Upper lobe of right lung (tissue), 1 donor: ENCODE measurements at places on chromosomes 7 and 10. TPM values are rescaled to one million over a fixed set of nuclear protein-coding genes. Genes with fewer than 3 reads are reported as not detected.

PLXDC2 gene
- total RNA-seq: 129 TPM

MUC12 gene
- not detected for total RNA-seq

TMEM273 gene
- 63.1 TPM for total RNA-seq

SPAG6 gene
- total RNA-seq: not detected

ADAM8 gene
- total RNA-seq: 20.3 TPM

DNA sequence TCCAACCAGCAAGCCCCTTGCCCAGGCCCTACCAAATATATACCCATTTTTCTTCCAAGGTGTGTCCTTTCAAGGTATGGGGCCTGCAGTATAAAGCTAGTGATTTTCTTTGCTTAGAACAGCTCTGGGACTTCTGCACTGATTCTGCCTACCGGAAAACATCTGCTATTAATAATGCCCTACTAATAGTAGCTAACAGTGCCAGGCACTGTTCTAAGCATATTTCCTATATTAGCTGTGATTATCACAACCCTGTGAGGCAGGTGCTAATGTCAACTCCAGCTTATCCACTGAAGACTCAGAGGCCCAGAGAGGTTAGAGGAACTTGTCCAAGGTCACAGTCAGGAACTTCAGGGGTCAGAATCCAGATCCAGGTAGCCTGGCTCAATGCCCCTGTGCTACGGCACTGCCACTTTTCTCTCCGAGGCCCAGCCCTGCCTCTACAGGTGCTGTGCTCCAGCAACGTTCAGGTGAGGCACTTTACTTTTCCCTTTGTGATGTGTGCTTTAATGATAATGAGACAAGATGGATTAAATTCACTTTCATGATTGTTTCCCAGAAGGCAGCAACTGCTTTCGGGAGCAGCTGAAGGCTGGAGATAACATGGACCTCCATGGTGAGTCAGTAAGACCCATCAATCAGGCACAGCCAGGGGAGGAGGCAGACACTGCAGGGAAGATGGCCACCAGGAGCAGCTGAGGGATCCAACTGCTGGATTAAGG, 26.7 kb downstream of the TAS2R41 start:
- no peaks in the 10 kb centered on the region for H3K27me3 ChIP-seq
- peaks cover 4% of the 10 kb centered on the region for H3K4me1 ChIP-seq
- H3K36me3 ChIP-seq: no peaks in the 10 kb centered on the region
- no peak overlapping the region for H3K4me3 ChIP-seq
- H3K27ac ChIP-seq: no peak overlapping the region
- no peak for DNase-seq

DNA sequence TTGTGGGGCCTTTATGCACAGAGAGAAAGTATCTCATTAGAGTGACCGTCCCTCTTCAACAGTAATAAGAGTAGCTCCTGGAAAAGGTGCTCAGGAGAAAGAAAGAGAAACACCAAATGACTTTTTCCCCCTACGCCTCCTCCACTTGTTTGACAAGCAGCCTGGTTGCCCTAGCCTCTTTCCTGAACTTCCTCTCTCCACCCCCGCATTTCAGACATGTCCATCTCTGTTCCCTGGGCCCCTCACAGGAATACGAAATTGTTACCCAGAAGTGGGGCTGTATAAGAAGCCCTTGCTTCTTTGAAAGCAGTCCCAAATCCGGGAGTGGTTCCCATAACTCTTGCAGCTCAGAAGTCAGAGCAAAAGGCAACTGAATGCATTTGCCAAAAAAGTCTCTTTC, 119.6 kb upstream of the ADO start:
- DNase-seq: no peak
- no peak overlapping the region for H3K4me3 ChIP-seq
- H3K4me1 ChIP-seq: peaks cover 11% of the 10 kb centered on the region
- H3K36me3 ChIP-seq: no peaks in the 10 kb centered on the region

DNA sequence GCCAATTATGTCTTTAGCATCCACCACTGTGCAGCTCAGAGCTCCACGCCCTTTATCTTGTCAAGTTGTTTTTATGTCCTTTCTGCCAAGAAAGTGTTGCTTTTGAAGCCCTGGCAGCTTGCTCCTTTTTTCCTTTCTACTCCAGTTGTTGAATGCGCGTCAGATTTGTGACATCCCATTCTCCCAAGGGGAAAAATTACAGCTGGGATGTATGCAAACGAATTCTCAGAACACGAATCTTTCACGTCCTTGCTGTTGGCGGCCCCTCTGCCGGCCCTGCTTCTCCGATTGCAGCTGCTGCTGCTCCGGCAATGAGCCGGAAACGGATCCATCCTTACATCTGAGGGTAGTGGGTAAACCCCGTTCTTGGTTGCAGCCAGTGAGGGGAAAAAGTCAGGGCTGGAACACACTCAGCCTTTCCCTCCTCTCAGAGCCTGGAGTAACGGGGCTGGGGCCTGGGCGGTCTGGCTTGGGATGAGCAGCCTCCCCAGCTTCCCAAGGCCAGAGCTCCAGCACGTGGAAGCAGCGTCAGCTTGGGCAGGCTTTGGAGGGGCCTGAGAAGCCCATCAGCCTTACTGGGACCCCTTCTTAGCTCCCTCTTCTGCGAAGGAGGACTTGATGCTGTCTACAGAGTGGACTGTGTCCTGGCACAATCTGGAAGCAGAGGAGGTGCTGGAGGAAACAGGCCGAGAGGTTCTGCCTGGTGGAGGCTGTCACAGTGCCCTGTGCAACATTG, 79.0 kb upstream of the CHST15 start:
- H3K36me3 ChIP-seq: no peaks in the 10 kb centered on the region
- no peaks in the 10 kb centered on the region for H3K27me3 ChIP-seq
- DNase-seq: no peak
- no peak overlapping the region for H3K27ac ChIP-seq

GRCh38 chr10:92822964-92823363, 25.4 kb upstream of the EXOC6 start:
- H3K27me3 ChIP-seq: no peaks in the 10 kb centered on the region
- H3K36me3 ChIP-seq: no peaks in the 10 kb centered on the region
- no peak overlapping the region for H3K4me3 ChIP-seq
- H3K27ac ChIP-seq: peak overlapping the region; percentile 58
- DNase-seq: no peak

DNA sequence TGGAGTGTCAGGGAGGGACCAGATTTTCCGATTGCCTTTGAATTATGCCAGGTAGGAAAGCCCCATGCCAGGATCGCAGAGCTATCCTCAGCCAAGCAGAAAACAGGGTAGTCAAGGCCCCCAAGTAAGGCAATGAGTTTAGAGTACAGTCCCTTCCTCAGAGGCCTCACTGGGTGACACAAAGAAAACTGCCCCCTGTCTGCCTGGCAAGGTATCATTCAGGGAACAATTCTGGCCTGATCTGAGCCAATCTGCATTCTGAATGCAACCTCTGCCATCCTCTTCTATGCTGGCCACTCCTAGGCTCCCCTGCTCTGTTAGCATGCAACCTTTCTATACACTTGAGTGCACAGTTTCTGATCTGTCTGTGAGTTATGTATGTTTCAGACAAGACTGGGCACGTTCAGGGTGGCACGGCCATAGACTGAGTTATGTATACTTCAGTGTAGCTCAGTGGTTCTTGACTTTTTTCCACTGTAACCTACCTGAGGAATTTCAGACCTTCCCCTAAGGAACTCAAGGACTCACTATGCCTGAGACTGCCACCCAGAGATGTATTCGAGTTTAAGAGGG, 336.8 kb downstream of the PLXNA4 start:
- no peaks in the 10 kb centered on the region for H3K36me3 ChIP-seq
- no peaks in the 10 kb centered on the region for H3K27me3 ChIP-seq
- no peak for DNase-seq
- no peak overlapping the region for H3K4me3 ChIP-seq
- H3K27ac ChIP-seq: no peak overlapping the region

GRCh38 chr10:27948186-27948585, 50.7 kb downstream of the ODAD2 start:
- no peak overlapping the region for H3K4me3 ChIP-seq
- no peaks in the 10 kb centered on the region for H3K36me3 ChIP-seq
- no peaks in the 10 kb centered on the region for H3K4me1 ChIP-seq
- DNase-seq: no peak
- H3K27ac ChIP-seq: no peak overlapping the region

DNA sequence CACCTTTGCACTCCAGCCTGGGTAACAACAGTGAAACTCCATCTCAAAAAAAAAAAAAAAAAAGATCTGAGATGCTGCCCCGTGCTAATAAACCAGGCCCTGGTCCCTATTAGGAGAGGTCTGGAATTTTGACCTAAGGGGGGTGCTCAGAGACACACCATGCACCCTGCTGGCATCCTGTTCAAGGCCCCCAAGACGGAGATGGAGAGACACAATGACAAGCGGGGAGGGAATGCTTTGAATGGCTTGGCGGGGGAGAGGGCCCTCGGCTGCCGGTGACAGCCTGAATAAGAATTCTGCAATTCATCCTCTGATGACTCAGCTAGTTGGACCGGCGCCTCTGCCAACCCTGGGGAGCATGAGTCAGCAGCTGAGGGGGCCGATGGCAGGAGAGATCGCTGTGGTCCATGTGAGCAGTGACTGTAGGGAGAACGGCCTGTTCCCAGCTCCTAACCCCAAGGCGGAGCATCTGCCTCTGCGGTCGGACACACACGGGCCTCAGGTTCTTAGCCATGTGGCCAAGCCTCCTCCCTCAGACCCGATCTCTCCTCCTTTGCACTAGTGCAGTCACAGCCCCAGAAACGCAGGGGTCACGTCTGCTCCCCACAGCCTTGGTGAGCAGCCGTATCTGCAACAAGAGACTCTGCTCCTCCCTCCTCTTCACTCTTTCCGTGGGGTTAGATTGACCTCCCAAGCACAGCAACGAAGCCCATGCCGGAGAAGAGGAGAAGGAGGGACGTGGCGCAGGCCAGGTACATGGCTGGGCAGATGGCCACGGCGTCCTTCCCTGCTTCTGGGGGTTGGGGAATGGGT, 14.9 kb downstream of the TRIM56 start:
- H3K4me1 ChIP-seq: peaks cover 18% of the 10 kb centered on the region
- H3K27me3 ChIP-seq: no peaks in the 10 kb centered on the region
- peak; percentile 90 for DNase-seq
- H3K36me3 ChIP-seq: no peaks in the 10 kb centered on the region
- peak overlapping the region; percentile 67 for H3K27ac ChIP-seq
- H3K4me3 ChIP-seq: no peak overlapping the region

DNA sequence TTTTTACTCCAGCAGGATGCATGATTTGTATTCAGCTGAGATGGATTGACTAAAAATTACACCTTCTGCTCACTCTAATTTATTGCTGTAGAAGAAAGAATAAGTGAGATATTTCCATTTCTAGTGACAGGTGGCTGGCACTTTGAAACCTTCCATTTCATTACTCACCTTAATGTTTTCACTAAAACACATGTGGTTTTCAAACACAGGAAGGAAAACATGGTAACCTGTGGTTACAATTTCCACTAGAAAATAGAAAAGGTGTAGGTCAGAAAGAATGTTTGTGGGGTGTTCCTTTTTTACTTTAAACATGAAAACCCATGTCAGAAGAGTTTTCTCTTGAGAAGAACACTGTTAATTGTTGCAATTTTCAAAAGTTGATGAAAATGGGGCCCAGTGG, 12.0 kb upstream of the PRKCQ start:
- H3K36me3 ChIP-seq: no peaks in the 10 kb centered on the region
- no peak for DNase-seq
- H3K27ac ChIP-seq: no peak overlapping the region
- no peak overlapping the region for H3K4me3 ChIP-seq
